ENCODE measurements at places on chromosomes 5 and 9. TPM values are rescaled to one million over a fixed set of nuclear protein-coding genes. Genes with fewer than 3 reads are reported as not detected.

Gene MARCHF11
- total RNA-seq = not detected

Gene PCDHA1
- not detected for total RNA-seq

DNA sequence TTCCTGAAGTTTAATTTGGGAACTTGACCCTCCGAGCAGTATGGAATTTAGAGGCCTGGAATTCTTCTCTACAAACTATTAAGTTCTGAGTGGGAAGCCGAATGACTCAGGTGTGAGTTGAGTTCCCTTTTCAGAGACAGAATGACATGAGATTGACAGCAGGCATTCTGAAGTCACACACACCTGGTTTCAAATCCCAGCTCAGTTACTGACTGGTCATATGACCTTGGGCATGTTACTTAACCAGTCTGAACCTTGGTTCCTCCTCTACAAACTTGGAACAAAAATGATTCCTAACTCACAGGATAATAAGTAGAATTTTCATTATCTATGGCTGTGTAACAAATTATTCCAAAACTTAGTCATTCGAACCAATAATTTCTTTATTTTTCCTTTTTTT lies 45.5 kb upstream of the GPBP1 start:
- no peak for DNase-seq

GRCh38 chr9:7778851-7779600 lies 20.6 kb downstream of the DMAC1 start:
- no peak for DNase-seq

DNA sequence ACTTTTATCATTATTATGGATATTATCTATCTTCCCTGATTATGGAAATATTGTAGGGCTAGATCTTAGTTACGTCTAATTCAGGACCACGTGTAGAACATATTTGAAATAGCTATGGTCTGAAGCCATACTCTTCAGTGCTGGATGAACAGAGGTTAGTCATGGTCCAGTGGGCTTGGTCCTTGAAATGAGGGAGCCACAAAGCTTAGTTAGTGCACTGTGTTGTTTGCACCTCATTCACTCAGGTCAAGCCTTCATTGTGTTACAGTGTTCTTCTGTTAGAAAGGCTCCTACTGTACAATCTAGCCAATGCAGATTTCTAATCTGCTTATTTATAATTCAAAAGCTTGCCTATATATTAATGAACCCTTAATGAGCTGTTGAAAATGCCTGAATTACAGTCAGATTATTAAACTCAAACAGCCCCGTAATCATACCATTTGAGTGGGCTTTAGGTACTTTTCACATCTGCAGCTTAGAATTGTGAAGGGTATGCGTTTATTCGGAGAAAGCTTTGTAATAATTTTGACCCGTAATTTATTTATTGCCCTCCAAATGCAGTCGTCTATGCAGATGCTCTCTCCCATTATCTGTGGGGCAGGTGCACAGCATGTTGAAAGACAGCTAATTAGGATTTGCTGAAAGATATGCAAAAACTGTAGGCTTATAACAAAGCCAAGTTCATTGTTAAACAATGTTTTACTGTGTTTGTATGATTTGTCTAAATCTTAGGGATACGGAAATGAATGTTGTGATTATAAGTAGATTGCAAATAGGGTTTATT lies 164.9 kb downstream of the PBX3 start:
- DNase-seq = peak; percentile 24

- DNase-seq = no peak
These were observed 682.0 kb downstream of the MTRR start for GRCh38 chr5:8550921-8551320.

DNA sequence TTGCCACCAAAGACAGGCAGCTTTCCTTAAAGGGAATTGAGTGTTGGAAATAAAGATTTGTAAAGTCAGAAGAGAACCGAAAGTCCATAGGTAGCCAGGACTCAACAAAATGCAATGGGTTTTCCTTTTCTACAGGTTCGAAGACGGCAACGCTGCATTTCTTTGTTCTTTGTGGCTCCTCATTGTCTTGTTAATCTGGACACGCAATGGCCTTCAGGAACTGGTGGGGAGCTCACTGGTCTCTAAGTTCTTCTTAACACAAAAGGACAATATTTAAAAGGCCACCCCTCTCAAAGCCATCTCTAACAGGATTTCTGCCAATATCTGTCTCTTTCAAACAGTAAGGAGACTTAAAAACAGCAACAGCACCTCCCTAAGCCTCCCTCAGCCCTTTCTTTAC lies 170.6 kb downstream of the RMI1 start:
- DNase-seq = no peak

GRCh38 chr9:96581786-96582185 lies 37.9 kb downstream of the CDC14B start:
- no peak for DNase-seq

DNA sequence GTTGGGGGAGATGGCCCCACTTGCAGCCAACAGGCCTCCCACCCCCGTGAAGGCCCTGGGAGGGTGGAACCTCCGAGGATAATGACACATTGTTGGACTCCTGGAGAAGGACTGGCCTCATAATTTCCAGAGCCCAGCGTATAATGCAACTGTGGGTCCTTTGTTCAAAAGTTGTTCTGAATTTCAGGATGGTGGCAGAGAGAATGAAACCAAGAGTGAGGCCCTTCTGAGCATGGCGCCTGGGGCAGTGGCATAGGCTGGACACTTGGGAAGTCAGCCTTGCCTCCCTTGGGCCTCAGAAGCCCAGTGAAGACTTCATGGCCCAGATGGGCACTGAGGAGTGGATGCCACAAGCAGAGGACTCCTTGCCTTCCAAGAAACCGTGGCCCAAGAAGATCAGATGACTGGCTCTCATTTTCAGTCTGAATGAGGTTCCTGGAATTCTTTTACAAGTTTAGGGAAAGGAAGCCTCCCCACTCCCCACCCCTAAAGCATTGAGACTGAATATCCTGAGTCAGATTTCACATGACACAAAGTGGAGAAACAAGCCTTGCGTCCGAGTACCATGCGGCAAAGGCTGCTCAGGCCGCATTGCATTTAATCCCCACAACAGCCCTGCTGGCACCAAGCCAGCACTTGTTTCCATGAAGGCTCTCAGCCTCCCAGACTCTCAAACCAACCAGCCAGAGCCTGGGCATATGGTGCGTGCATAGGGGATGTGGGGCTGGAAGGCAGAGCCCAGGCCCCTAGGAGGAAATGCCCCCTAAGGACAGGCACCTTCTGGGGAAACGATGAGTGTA lies 96.7 kb upstream of the SMIM23 start:
- no peak for DNase-seq

GRCh38 chr5:154506716-154507080 lies 28.7 kb upstream of the HAND1 start:
- DNase-seq = no peak

GRCh38 chr5:1732945-1733344 lies 66.7 kb downstream of the MRPL36 start:
- no peak for DNase-seq

DNA sequence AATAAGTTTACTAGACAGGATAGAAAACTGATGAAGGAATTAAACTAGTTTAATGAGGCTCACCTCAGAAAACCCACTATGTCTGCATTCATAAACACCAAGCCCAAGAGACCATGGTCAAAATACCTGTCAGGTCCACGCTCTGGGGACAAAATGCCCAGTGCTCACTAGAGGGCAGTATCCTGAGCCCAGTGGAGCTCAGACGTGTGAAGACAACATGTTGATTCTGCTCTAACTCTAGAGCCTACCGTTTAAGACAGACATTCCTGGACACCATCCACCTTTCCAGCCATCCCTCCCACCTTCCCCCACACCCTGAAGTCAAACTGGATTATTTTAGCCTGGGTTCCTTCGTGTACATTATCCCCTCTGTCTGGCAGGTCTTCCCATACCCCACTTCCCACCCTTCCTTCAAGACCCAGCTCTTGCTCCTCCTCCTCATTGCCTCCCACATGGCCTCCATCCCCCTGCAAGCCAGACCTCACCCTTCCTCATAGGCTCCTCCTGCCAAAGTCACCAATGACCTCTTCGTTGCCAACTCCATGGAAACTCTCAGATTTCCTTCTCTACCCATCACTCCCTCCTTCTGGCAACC lies 142.3 kb upstream of the FSTL4 start:
- peak; percentile 51 for DNase-seq

DNA sequence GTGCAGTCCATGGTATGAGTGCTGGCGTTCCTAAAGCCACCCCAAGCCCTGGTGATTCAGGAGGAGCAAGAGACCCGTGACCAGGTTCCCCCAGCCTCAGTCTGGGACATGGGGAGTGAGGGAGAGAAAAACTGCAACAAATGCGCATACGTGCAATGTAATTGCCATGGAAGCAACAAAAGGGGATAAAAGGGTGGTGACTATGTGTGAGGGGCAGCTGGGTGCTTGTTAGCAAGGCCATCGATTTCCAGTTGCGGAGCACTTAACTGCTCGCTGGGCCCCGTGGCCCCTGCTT lies 709 bp upstream of the SH3PXD2B start:
- DNase-seq = no peak

DNA sequence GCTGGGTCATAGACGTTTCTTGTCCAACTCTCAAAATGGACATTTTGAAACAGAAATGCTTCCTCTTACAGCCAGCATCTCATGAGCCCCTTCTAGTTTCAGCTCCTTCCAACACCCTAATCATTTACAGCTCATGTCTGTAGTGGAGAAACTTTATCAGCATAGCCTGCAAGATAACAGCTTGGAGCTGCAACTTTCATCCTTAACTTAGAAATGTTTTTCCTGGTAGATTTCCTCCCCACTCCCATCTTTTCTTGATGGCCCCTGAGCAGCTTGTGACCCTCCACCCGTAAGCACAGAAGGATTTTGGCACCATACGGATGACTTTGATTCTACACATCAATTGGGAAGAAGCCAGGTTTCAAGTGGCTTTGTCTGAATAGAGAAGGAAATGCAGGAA lies 53.5 kb upstream of the TGFBR1 start:
- DNase-seq = no peak

- DNase-seq = peak; percentile 80
These were observed 423 bp upstream of the ABCA2 start for GRCh38 chr9:137028263-137029057.

Measured in GM23248 (cell line).